ENCODE measurements at places on chromosomes 16 and 17.

DNA sequence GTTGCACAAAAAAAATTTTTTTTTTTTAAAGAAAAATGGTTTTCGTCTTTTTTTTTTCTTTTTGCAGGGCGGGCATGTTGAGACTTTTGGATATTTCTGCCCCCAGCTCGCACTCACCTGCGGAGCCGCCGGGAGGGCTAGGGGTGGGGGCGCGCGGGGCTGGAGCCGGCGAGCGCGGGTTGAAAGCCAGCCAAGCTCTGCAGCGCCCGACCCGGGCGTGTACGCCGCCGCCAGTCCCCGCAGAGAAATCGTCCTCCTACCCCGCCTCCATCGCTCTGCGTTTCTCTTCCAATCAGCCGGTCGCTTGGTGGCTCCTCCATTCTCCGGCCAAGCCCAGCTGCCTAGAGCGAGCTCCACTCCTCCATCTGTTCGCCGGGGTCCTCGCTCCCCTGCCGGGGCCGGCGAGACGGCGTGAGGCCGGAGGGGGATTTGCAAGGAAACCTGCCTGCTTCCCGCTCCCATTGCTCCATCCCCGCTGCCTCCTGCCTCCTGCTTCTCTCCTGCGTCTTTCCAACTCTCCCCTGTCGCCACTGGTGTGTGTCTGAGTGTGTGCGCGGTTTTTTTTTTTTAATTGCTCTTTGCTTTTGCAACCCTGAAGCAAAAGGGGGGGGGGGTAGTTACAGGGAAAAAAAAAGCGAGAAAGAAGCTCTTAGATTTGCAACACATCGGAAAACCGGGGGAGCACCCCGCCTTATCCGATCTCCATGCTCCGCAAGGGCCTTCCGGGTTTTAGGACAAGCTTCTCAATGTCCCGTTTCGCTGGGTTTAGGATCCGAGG is 1.8 kb upstream of the UBTF start:
- peak; percentile 75 for DNase-seq

DNA sequence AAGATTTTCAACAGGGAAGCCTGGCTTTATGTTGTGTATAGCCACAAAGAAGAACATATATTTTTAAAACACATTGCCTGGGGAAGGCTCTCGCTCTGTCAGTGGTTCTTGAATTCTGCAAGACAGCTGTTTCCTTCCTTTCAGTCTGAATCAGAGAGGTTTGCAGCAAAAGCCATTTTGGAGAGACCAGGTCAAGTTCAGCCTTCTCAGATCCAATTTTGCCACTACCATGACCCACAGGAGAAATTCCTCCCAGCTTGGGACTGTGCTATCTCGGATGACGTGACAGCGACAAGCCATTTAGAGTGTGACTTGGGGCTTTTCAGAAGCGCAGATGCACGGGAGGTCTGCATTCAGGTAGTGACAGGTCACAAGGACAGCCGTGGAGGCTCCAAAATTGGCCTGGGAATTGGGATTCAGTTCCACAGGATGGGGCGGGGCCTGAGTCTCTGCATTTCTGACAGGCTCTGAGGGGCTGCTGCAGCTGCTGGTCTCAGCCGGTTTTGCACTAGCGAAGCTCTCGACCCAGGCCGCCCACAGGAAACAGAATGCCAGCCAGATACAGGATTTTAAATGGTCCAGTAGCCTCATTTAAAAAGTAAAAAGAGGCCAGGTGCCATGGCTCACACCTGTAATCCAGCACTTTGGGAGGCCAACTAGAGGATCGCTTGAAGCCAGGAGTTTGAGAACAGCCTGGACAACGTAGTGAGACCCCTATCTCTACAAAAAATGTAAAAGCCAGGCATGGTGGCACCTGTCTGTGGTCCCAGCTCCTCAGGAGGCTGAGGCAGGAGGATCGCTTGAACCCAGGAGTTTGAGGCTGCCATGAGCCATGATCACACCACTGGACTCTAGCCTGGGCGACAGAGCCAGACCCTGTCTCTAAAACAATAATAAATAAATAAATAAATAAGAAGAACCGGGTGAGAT is 196.6 kb upstream of the CIBAR2 start:
- DNase-seq: no peak

GRCh38 chr17:81976332-81977210 is 858 bp upstream of the ASPSCR1 start:
- DNase-seq: no peak

- DNase-seq: no peak
Observed at GRCh38 chr17:78010759-78011158, 52.3 kb downstream of the TNRC6C start.

DNA sequence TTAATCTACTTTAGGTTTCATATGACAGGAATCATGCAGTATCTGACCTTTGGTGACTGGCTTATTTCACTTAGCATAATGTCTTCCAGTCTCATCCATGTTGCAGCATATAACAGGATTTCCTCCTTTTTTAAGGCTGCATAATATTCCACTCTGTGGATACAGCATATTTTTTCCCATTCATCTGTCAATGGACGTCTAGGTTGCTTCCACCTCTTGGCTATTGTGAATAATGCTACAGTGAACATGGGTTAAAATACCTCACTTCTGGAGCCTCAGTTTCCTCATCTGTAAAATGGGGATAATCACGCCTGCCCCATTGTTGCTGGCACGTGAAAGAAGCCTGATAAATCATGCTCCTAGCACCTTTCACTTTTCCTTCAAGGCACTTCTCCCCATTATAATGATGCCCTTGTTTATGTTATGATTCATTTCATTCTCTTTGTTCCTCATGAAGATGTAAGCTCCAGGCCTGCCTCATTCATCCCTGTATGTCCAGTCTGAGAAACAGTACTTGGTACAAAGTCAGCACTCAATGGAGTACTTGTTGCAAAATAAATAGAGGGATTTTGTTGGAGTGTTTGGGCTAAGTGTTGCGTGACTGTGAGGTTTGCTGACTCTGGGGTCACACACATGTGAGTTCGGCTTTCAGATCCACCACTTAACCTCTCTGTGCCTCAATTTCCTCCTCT is 59.6 kb downstream of the ABAT start:
- no peak for DNase-seq

Data from NCI-H2171 (cell line).